ENCODE measurements at places on chromosomes 16 and 17. TPM values are rescaled to one million over a fixed set of nuclear protein-coding genes. Genes with fewer than 3 reads are reported as not detected.

GRCh38 chr17:21551081-21551881 is 141.0 kb upstream of the KCNJ18 start:
- DNase-seq = peak; percentile 89

GRCh38 chr16:57141822-57142631 is 43.8 kb downstream of the PSME3IP1 start:
- peak; percentile 10 for DNase-seq

Gene KDM8
- 3.6 TPM for total RNA-seq

Gene PPP1R27
- under 0.01 TPM for total RNA-seq

Gene C16orf96
- under 0.01 TPM for total RNA-seq

- DNase-seq = no peak
These were observed 86.3 kb downstream of the XYLT1 start for GRCh38 chr16:17384471-17384870.

DNA sequence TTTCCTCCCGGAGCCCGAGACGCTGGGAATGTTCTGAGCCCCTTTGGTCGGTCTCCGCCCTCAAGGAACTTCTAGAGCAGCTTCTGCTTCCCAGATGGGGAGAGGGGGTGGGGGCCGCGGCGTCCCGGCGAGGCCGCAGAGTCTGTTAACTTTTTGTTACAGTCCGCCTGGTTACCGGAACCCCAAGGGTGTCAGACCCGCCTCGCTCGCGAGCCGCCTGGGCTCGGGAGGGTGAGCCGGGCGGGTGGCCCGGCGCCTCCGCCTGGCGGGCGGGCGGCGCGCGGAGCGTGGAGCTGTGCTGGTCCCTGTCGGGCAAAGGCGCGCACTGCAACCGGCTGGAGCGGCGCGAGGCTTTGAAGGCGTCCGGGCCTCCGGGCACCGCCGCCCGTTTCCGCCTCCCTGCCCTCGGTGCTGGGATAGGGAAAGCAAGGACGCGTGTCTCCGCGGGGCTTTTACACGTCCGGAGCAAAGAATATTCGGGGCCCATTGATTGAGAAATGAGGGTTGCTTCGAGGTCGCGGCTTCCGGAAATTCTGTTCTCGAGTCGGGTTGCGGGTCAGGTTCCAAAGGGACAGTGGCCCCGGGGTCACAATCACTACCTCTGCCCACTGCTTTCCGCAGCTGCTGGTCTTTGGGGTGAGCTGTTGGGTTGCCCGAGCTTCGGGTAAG is 1.7 kb downstream of the HS3ST3B1 start:
- DNase-seq = peak; percentile 86

GRCh38 chr17:13046361-13046760 is 28.5 kb upstream of the ELAC2 start:
- DNase-seq = no peak

- no peak for DNase-seq
These were observed 132.5 kb downstream of the AATF start for GRCh38 chr17:37081287-37081686.

- no peak for DNase-seq
These were observed 50.7 kb upstream of the RPL38 start for GRCh38 chr17:74152591-74153455.

Gene KLHL10
- 0.33 TPM for total RNA-seq

DNA sequence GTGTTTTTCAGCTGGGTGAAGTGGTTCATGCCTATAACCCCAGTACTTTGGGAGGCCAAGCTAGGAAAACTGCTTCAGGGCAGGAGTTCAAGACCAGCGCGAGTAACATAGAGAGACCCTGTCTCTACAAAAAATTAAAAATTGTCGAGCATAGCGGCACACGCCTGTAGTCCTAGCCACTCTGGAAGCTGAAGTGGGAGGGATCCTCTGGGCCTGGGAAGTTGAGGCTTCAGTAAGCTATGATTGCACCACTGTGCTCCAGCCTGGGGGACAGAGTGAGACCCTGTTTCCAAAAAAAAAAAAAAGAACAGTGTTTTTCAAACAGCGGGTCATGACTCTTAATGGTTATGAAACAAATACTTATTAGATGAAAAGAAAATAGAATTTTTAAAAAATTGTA is 2.3 kb upstream of the CYTH1 start:
- no peak for DNase-seq

Gene RPRML
- not detected for total RNA-seq

Gene OSGIN1
- total RNA-seq = 6.6 TPM

Gene CD300H
- total RNA-seq = not detected

GRCh38 chr16:79001156-79001967 is 599.2 kb downstream of the MAF start:
- no peak for DNase-seq

Gene CDH1
- total RNA-seq = under 0.01 TPM

Gene ODAD4
- total RNA-seq = 1.3 TPM

GRCh38 chr17:61405686-61406536 is 6.3 kb downstream of the TBX2 start:
- DNase-seq = peak; percentile 52

Gene ABI3
- not detected for total RNA-seq

GRCh38 chr16:85796152-85796551 is 3.2 kb downstream of the EMC8 start:
- no peak for DNase-seq

Gene IRF8
- total RNA-seq = not detected

Gene CCDC200
- not detected for total RNA-seq

Gene XPO6
- 134 TPM for total RNA-seq

DNA sequence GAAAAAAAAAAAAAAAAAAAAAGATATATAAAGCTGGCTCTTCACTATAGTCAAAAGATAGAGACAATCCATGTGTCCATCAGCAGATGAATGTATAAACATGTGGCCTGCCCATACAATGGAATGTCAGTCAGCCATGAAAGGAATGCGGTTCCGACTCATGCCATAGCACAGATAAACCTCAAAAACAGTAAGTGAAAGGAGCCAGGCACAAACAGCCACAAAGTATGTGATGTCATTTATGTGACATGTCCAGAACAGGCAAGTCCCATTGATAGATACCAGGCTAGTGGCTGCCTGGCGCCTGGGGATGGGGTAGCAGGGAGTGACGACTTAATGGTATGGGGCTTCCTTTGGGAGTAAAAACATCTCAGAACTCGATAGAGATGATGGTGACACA is 155.7 kb downstream of the CMIP start:
- DNase-seq = peak; percentile 29

- peak; percentile 3 for DNase-seq
These were observed 22.7 kb upstream of the KCNJ12 start for GRCh38 chr17:21353326-21354010.

DNA sequence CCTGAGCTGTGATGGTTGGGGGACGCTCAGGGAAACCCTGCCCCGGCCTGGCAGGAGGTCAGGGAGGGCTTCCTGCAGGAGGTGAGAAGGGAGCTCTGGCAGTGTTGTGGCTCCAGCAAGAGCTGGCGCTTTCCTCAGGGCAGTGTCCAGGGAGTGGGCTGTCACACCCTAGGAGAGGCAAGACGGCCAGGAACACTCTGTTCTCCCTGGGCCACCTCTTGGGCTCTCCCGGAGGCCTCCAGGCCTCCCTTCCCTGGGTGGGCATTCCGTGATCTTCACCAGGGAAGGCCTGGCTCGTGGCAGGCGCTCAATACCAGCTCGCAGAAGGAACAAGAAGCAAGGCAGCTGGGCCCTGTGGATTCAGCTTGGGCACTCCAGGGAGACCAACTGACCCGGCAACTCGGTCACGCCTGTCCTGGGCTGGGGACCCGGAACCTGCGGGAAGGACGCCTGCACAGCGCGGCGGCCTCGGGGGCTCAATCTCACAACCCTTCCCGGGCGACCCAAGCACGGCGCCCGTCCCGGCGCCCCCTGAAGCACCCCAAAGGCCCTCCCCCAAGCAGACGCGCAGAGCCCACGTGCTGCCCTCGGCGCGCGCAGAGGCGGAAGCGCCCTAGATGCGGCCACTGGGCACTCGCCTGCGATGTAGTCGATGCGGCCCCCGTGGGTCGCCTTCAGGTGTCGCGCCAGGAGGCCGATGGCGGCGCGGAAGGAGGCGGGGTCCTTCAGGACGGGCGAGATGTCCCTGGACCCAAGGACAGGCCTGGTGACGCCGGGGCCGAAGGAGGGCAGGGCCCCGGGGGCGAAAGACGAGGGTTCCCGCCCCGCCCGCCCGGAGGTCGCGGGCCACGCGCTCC is 588 bp downstream of the APRT start:
- DNase-seq = peak; percentile 74

- DNase-seq = no peak
These were observed 99.3 kb upstream of the SOX9 start for GRCh38 chr17:72021417-72022041.

Gene CMC2
- 35.2 TPM for total RNA-seq

GRCh38 chr16:74605332-74605731 is 1.6 kb downstream of the GLG1 start:
- no peak for DNase-seq

Gene PKD1
- 199 TPM for total RNA-seq

- peak; percentile 72 for DNase-seq
These were observed 27.2 kb downstream of the FZD2 start for GRCh38 chr17:44584443-44584842.

GRCh38 chr16:89721546-89722391 is 432 bp downstream of the ZNF276 start:
- peak; percentile 74 for DNase-seq

DNA sequence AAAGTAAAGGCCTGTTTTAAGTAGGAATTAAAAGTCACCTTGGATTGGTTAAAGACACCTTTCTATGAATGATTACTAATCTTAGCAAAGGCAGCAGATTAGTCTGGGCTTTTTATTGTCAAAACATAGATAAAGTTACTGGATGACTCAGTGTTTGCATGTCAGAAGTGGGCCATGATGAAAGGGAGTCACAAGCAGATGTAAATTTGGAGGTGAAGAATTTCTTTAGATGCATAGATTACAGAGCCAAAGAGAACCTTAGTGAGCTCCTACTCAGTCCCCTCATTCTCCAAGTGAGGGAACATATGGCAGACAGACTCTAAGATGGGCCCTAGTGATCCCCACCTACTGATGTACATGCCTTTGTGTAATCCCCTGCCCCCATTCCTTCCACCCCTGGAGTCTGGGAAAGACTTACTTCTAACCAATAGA is 124.5 kb downstream of the HS3ST3A1 start:
- DNase-seq = peak; percentile 75

DNA sequence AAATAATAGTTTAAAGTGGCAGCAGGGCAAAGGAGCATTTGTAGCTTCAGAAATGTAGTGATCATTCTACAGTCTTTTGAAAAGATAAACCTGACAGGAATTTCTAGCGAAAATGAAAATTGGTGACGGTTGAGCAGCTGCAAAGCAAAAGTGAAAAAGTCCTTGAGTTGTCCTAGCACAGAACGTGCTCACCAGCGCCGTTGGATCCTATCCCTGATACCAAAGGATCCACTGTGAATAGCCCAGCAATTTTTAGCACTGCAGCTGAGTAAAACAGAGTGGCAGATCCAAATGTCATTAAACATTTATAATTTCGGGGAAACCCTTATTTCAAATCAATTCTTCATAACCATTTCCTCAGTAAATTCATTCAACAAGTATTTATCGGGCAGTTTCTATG is 453.8 kb upstream of the HSBP1 start:
- no peak for DNase-seq

- no peak for DNase-seq
These were observed 48.2 kb downstream of the EPN2 start for GRCh38 chr17:19285213-19285900.

Data from fibroblast of lung (primary cell).